ENCODE measurements at places on chromosomes 2 and 18. TPM values are rescaled to one million over a fixed set of nuclear protein-coding genes. Genes with fewer than 3 reads are reported as not detected.

GRCh38 chr2:9741110-9741509 is 102.2 kb upstream of the TAF1B start:
- H3K27ac ChIP-seq: peak overlapping the region; percentile 46
- peaks cover 2% of the 10 kb centered on the region for H3K36me3 ChIP-seq
- peaks cover 4% of the 10 kb centered on the region for H3K27me3 ChIP-seq
- H3K4me1 ChIP-seq: peaks cover 38% of the 10 kb centered on the region
- no peak overlapping the region for H3K4me3 ChIP-seq
- no peak for DNase-seq

Gene SPP2
- not detected for total RNA-seq

GRCh38 chr2:96404446-96405373 is 69.1 kb downstream of the NCAPH start:
- no peaks in the 10 kb centered on the region for H3K27me3 ChIP-seq
- no peak for DNase-seq
- no peak overlapping the region for H3K27ac ChIP-seq
- H3K36me3 ChIP-seq: no peaks in the 10 kb centered on the region

DNA sequence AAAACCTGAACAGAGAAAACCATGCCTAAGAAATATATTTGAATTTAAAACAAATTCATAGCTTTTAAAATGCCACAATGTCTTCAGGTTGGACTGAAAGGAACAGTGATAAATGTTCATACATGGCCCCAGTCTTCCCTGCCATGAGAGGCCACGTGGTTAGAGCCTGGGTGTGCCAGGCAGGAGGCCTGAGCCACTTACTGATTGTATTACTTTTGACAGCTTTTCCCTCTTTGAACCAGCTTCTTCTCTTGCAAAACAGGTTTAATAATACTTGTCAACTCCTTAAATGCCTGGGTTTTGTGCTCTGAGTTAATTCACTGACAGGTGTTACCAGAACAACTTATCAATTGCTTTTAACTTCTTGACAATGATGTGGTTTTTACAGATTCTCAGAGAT is 27.0 kb downstream of the RBKS start:
- no peak overlapping the region for H3K27ac ChIP-seq
- peaks cover 7% of the 10 kb centered on the region for H3K27me3 ChIP-seq
- peaks cover 2% of the 10 kb centered on the region for H3K36me3 ChIP-seq
- H3K4me3 ChIP-seq: no peak overlapping the region
- DNase-seq: no peak
- peaks cover 5% of the 10 kb centered on the region for H3K4me1 ChIP-seq
